ENCODE measurements at places on chromosomes 1 and 21.
A peak's percentile ranks its signal among the peaks of the same experiment; 100 is the strongest.

DNA sequence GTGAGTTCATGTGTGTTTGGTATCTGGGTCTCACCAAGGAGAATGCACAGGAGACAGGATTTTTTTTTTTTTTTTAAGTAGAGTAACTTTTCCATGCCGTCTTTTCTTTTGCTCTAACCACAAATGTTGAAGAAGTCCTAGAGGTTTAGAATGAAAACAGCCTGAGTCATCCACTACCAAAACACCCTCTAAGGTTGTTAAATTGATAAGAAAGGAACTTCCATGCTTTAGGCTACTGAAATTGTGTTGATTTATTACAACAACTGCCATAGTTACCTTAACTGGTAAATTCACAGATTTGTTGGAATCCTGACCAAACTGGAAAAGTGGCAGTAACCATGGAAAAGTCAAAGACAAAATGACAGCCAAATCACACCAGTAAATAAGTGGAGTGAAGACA, 375.6 kb downstream of the AMY1C start:
- DNase-seq, result no peak

DNA sequence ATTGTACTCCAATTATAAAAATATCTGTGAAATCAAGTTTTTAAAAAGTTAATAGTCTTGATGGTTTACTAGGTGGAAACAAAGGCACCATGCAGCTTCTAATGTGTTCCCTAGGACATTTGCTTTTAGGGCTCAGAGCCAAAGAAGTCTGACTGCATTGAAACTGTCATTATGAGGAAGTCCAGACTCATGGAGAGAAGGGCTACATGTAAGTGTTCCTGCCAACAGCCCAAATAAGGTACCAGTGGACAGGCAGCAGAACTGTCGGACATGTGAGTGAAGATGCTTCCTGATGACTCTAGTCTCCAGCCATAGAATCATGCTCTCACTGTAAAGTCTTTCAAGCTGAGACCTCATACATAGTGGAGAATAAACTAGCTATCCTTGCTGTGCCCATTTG, 287.6 kb downstream of the AKT3 start:
- DNase-seq, result peak; percentile 12

GRCh38 chr21:42426876-42427480, 23.3 kb downstream of the UBASH3A start:
- no peak for DNase-seq

- no peak for DNase-seq
Observed at GRCh38 chr1:207755846-207756693, 4.2 kb downstream of the CD46 start.

DNA sequence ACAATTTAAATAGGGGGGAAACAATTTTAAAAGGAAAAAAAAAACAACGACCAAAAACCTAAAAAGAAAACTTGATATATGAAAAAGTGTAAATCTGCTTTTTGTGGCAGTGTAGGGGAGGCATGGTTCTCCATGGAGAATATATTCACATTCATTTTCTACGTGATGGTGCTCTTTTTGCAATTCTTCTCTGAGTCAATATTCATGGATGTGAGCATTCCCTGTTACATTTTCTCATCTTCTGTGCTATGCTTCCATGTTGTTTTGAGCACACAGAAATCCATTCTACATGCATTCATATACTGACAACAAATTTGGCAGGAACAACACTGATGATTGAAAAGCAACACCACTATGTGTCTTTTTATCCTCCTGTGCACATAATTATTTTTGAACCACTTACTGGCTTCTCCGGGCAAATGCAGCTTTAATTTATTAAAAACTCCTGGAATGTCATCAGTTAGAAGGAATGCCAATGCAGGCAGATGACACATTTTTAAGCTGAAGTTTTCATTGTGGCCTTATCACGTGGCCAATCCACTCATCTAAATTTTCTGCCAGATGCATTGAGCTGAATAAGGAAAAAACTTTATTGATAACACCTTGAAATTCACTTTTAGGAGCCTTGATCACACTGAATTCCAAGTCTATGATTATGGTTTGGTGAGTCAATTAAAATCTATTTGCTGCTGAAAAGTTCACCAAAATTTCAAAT, 590.6 kb downstream of the NUF2 start:
- no peak for DNase-seq
